ENCODE measurements at places on chromosomes 6 and 20.

DNA sequence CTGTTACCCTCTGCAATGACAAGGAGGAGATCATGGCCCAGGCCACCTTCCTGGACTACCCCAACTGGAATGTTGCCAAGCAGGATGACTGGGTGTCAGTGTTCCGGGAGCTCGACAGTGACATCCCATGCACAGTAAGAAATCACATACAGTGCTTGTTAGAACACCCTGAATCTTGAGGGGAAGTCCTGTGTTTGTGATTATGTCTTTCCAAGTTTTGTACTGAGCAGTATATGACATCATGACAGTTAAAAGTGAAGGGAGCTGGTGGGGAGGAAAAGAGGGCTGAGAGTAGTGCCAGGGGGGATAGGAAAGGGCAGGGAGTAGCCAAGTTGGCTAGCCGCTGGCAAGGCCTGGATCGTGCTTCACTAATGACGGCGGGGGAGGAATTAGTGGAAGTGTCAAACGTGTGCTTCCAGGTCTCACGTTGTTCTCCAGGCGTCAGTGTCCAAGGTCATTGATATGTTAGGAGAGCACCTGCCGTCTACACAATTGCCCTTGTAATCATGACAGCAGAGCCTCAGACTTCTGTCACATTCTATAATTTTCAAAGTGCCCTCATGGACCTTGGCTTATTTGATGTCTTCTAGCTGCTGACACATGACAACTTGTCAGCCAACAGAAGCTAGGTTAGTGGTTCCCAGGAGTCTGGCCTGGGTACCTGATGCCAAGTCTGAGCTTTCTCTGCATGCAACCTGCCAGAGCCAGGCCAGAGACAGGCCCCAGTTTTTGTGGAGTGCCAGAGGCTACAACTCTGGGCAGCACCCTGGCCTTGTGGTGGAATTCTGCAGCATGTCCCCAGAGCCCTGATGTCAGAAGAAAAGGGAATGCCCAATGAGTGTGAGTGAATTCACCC lies 18.8 kb downstream of the CFAP61 start:
- DNase-seq = no peak

DNA sequence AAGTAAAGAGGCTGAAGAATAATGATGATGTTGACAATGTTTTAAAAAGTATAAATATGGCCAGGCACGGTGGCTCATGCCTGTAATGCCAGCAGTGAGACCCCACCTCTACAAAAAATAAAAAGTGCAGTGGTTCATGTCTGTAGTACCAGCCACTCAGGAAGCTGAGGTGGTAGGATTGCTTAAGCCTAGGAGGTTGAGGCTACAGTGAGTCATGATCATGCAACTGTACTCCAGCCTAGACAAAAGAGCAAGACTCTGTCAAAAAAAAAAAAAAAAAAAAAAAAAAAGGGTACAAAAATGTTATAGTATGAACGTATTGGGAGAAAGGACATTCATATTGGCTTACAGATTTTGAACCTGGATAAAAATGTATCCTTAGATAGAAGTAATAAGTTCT lies 543.1 kb upstream of the IRAK1BP1 start:
- no peak for DNase-seq

DNA sequence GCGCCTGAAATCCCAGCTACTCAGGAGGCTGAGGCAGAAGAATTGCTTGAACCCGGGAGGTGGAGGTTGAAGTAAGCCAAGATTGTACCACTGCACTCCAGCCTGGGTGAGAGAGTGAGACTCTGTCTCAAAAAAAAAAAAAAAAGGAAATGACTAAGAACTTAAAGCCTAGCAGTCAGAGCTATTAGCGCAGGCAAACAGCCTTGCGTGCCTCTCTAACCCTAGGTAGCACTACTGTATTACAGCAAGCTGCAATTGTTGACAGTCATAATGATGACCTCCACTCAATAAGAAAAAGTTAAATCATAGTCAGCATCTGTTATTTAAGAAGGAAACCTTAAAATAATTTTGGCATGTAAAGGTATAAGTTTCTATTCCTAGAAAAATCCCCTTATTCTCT lies 14.4 kb downstream of the GSS start:
- DNase-seq = no peak

DNA sequence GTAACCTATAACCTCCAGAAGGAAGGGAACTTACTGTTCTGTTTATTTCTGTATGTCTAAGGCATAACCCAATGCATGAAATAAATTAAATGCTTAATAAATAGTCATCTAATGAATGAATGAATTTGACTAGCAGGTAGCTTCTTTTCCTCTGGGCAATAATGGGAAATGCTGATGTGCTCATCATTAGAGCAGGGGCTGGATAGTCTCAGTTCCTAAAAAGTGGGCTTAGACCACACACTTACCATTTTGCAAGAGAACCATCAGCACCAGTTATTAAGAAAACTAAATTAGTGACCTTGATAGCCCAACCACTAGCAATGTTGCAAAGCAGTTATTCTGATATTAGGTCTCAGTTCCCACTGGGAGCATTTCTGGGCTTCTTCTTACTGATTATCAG lies 449.7 kb downstream of the CDC5L start:
- DNase-seq = no peak

Data from activated T-cell treated with anti-CD3 and anti-CD28 coated beads for 4 hours (primary cell).